Tibial nerve (tissue), 4 donors: ENCODE measurements at places on chromosomes 4 and X. TPM values are rescaled to one million over a fixed set of nuclear protein-coding genes. Genes with fewer than 3 reads are reported as not detected.

DNA sequence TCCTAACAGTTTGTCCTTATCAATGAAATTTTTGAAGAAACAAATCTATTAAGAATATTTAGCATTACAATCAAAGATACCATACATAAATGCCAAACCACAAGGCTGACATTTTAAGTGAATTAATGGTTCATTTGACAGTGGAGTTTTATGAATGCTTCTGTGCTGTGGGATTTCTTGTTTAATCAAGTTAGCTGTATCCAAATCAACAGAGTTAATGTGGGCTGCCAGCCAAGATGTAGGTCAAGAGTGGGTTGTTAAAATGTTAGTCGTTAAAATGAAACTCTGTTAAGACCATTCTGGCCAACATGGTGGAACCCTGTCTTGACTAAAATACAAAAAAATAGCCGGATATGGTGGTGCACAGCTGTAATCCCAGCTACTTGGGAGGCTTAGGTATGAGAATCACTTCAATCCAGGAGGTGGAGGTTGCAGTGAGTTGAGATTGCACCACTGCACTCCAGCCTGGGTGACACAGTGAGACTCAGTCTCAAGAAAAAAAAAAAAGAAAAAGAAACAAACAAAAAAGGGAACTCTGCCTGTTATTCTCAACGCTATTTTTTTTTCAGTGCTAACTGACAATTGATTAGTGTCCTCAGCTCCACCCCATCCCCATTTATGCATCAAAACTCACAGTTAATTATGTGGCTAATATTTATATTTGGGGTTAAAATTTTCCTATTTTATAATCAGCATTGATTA is 20.2 kb downstream of the GPAT3 start:
- no peak overlapping the region for H3K4me3 ChIP-seq
- DNase-seq: no peak
- H3K27me3 ChIP-seq: no peaks in the 10 kb centered on the region
- H3K4me1 ChIP-seq: no peaks in the 10 kb centered on the region

GRCh38 chrX:77938083-77938680 is 27.7 kb downstream of the ATP7A start:
- H3K4me1 ChIP-seq: no peaks in the 10 kb centered on the region
- no peak overlapping the region for H3K4me3 ChIP-seq
- H3K27me3 ChIP-seq: no peaks in the 10 kb centered on the region
- H3K36me3 ChIP-seq: no peaks in the 10 kb centered on the region
- H3K27ac ChIP-seq: no peak overlapping the region

SULT1E1 gene
- not detected for total RNA-seq

GRCh38 chr4:26086621-26087441 is 172.8 kb downstream of the SMIM20 start:
- no peaks in the 10 kb centered on the region for H3K36me3 ChIP-seq
- H3K27ac ChIP-seq: no peak overlapping the region
- H3K4me1 ChIP-seq: peaks cover 3% of the 10 kb centered on the region
- no peak overlapping the region for H3K4me3 ChIP-seq
- peak; percentile 41 for DNase-seq
- H3K27me3 ChIP-seq: no peaks in the 10 kb centered on the region

RASL11B gene
- total RNA-seq: 2.4 TPM
